ENCODE measurements at places on chromosomes 4 and X.

- DNase-seq, result no peak
Measured at GRCh38 chr4:154467886-154468285, 23.7 kb downstream of the DCHS2 start.

- DNase-seq, result no peak
Measured at GRCh38 chrX:44431194-44431593, 87.7 kb upstream of the EFHC2 start.

GRCh38 chr4:48078862-48079655, 55.0 kb downstream of the TXK start:
- no peak for DNase-seq

DNA sequence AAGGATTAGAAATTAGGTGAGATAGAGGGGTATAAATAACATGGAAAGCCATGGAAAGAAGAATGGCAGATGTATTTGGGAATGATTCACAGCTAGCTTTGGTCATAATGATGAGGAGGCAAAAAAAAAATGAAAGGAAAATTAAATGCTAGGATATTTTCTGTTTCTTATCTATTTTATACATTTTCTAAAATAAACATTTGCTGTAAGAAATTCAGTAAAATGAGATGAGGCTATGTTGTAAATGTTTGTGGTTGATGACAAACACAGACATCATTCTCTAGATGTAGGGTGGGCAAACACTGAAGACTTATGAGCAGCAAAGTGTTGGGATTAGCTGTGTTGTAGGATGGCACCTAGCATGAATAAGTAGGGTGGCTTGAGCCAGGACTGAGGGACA, 407.1 kb downstream of the IL15 start:
- DNase-seq, result no peak

GRCh38 chr4:102823897-102824296, 3.5 kb downstream of the UBE2D3 start:
- no peak for DNase-seq

- no peak for DNase-seq
Measured at GRCh38 chr4:106149911-106150310, 166.1 kb downstream of the TBCK start.

GRCh38 chr4:168711197-168712140, 214.6 kb downstream of the PALLD start:
- peak; percentile 25 for DNase-seq

DNA sequence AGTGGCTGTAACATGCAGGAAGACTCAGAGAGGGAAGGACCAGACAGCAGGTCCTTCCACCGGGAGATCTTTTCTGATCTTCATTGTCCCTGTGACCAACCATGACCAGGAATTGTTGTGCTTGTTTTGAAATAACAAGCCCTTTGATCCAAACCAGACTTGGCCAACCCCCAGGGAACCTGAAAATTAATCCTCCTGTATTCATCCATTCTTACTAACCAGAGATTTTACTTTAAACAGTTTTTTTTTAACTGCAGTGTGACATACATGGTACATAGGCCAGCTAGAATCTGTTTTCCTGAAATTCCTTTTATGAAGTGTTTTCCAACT, 4.0 kb downstream of the WFS1 start:
- no peak for DNase-seq

- no peak for DNase-seq
Measured at GRCh38 chr4:182869697-182870096, 47.5 kb downstream of the DCTD start.

- DNase-seq, result no peak
Measured at GRCh38 chrX:152600853-152601633, 36.7 kb upstream of the GABRQ start.

DNA sequence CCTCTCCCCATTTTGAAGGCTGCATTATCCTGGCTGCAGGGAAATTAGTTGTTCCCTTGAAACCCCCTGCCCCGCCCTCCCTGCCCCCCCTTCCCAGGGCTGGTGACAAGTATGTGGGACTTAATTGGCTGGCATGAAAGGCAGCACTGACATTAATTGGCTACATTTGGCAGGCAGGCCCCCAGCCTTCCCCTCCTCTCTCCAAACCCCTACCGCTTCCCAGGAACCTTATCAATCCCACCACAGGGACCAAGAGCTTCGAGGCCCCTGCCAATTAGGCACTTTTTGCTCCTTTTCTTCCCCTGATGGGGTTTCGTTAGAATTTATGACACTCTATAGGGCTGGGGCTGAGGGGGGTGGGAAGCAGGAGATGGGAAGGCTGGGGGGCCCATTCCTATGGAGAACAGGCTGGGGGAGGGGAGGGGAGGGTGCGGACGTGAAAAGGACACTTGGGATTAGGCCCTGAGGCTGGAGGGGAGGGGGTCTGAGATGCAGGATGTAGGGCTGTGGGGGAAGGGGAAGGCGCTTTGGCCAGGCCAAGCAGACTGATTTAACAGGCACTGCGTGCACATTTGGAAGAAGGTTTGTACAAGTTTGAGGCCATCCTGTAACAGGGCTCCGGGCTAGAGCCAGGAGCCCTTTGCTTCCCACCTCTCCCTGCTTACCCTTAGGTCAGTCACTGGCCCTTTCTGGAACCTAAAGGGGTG, 52.2 kb downstream of the EFNB1 start:
- no peak for DNase-seq

DNA sequence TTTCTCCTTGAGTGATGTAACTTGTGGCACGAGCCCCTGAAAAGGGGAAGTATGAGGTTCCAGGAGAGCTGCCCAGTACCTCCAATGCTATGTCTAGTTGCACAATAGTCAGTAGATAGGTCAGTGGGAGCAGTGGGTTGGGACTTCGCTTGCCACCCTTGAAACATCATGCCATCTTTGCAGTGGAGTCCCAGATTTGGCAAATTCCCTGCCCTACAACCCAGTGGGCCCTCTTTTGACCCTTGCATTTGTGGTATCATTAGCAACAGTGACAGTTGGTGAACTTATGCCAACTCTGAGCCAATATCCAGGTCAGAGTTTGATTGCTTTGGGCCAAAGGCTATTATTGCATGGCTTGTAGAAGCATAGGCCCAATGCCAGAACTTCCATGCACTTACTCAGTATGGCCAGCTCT, 12.3 kb downstream of the FHL1 start:
- no peak for DNase-seq

DNA sequence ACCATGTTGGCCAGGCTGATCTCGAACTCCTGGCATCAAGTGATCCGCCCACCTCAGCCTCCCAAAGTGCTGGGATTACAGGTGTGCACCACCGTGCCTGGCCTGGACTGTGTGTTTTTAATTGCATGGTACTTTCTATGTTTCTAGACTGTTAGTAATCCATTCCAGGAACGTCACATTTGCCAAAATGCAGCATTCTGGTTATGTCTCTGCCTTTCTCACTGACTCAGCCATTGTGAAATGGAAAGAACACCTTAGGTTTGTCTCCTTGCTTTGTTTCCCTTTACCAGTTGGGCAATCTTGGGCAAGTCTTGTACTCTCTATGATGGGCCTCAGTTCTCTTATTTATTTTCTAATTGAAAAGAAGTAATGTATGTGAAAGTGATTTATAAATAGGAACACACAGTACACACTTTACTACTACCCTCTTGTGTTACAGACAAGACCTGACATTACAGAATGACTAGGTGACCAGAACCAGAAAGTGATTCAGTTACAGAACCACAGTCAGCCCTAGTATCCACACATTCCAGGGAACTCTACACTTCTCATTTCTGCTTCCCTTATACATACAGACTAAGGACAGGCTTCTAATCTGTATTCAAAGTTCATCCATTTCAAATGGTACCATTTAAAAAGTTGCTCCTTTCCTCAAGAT, 187.1 kb downstream of the MGST2 start:
- no peak for DNase-seq

DNA sequence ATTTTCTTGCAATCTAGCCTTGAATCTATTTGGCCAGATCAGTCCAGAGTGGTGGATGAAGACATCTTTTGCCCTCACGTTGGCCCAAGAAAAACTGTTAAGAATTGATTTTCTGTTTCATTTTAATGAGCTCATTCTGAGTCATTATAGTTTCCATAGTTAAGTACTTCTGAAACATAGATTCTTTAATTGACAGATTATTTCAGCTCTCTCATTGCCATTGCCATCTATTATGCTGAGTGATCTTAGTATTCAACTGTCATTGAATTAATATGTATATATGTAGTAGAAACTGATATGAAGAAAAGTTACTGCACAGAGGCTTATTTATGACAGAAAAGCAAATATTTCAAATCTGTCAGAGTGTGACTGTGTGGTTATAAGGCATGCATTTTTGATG, 45.5 kb upstream of the PPP1R2C start:
- DNase-seq, result no peak

- no peak for DNase-seq
Measured at GRCh38 chr4:140090215-140090731, 63.7 kb downstream of the MAML3 start.

GRCh38 chr4:35965300-35965699, 279.0 kb downstream of the ARAP2 start:
- DNase-seq, result no peak

GRCh38 chrX:413322-414201, 26.9 kb upstream of the PPP2R3B start:
- no peak for DNase-seq

- DNase-seq, result no peak
Measured at GRCh38 chr4:136328131-136328530, 1204.2 kb downstream of the PCDH18 start.

DNA sequence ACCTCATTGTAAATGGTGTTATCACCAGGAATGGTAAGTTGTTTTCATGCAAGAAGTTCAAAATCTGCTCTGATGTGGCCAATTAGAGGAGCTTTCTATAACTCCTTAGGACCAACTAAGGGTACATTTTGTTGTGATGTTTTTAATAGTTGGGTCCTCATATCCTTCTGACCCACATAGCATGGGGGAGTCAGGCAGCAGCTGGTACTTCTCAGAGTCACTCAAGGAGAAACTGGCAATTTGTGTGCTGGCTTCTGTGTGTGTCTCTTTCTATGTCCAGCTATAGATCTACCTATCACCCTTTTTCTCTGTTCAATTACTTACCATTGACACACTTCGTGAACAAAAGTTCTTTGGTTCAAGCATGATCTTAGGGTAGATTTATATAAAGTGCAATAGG, 194.3 kb upstream of the TENM3 start:
- no peak for DNase-seq

- DNase-seq, result no peak
Measured at GRCh38 chrX:41336447-41336846, 2.5 kb downstream of the DDX3X start.

- DNase-seq, result no peak
Measured at GRCh38 chr4:160947653-160948052, 1216.1 kb downstream of the FSTL5 start.

GRCh38 chrX:103918571-103919269, 43.7 kb upstream of the TMSB15B start:
- no peak for DNase-seq

DNA sequence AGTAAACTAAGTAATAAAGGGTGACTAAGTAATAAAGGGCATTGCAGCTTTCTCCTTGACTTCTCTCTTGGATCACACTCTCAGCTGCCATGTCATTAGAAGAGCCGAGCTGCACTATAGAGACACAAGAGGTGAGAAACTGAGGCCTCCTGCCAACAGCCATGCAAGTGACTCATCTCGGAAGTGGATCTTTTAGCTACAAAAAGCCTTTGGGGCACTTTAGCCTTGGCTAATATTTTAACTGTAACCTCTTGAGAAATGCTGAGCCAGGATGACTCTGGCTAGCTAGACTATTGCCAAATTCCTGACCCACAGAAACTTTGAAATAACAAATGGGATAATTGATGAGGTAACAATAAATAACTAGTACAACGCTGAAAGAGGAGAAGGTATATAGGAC, 1.5 kb upstream of the NEIL3 start:
- peak; percentile 63 for DNase-seq

- no peak for DNase-seq
Measured at GRCh38 chr4:2338754-2339457, 77.0 kb upstream of the MXD4 start.

DNA sequence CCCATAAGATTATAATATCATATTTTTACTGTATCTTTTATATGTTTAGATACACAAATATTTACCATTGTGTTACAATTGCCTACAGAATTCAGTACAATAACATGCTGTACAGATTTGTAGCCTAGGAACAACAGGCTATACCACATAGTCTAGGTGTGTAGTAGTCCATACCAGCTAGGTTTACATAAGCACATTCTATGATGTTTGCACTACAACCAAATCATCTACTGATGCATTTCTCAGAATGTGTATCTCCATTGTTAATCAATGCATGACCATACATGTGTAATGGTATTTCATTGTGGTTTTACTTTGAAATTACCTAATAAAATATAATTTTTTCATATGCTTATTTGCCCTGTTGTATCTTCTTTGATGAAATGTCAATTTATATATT, 288.1 kb upstream of the PCDH10 start:
- no peak for DNase-seq

GRCh38 chrX:132786217-132786616, 172.2 kb downstream of the HS6ST2 start:
- no peak for DNase-seq

GRCh38 chr4:112113864-112114263, 31.4 kb upstream of the FAM241A start:
- DNase-seq, result no peak

DNA sequence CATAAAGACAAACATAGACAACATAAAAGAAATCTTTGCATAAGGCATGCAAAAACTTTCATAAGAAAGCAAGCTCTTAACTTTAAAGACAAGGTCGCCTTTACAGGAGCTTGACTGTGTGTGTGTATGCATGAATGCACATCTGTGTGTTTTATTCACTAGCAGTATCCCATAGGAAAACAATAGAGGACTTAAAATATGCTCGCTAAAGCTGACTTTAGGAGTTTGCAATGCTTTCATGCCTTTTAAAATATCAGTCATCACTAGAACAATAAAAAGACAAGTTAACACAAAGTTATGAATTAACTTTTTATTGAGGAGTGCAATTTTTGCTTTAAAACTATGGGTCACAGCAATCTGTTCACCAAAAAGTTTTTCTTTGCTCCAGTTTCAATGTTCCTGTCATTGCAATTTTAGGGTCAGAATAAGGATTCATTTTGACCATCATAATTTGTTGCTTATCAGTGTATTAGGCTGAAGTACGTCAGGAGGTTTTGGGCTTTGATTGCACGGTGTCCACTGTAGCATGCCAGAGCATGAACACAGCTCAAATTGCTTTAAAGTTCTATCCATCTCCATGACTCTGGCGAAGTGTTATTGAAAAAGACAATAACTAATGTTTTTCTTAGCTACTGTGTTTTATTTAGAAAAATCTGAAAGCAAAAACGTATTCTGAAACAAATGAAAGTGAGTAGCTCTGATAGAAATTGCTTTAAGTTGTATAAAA, 36.9 kb downstream of the ANXA10 start:
- no peak for DNase-seq

GRCh38 chr4:74284053-74284452, 24.2 kb upstream of the EPGN start:
- DNase-seq, result no peak

- no peak for DNase-seq
Measured at GRCh38 chrX:48683411-48683982, at the start of gene WAS. Gene WAS (plus strand): TSS chrX:48683799. CDS start chrX:48683854, 55 bp downstream.

GRCh38 chr4:180832073-180832472, 1411.1 kb upstream of the TENM3 start:
- DNase-seq, result no peak

DNA sequence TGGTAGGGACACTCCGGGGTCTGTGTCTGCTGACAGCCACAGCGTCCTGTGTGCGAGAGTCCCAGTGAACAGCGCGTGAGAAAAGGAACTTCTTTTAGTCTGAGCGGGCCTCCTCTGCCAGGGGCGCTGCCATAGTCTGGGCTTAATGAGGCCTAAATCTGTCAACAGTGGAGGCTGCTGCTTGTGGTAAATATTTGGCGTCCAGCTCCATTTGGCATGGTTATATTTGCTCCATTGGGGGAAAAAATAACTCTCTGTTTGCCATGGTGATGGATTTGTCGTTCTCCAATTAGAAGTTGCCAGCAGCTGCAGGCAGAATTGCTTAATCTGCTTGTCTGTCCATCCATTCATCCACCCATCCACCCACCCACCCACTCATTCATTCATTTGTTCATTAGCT, 71.4 kb upstream of the PSAPL1 start:
- no peak for DNase-seq

Measured in AG09319 (cell line).